CD4-positive, alpha-beta T cell treated with Interleukin-4 for 4 hours (primary cell): ENCODE measurements at places on chromosomes 6 and 20.

DNA sequence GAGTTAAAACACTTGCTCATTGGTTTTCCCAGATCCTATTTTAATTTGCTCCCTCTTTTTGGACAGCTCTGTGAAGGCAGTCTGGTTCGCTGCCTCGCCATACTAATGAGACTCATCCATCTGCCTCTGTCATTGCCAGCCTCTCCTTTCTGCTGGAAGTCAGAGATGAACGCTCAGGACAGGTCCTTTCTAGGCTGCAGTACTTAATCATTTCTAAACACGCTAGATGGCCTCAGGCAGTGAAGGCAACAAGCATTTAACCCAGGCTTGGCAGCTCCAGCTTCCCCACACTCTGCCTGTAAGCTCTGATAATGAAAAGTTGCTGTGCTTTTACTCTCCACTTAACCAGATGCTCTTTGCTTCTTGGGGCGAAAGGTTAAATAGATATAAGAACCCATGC lies 286.7 kb upstream of the POU3F2 start:
- no peak for DNase-seq

DNA sequence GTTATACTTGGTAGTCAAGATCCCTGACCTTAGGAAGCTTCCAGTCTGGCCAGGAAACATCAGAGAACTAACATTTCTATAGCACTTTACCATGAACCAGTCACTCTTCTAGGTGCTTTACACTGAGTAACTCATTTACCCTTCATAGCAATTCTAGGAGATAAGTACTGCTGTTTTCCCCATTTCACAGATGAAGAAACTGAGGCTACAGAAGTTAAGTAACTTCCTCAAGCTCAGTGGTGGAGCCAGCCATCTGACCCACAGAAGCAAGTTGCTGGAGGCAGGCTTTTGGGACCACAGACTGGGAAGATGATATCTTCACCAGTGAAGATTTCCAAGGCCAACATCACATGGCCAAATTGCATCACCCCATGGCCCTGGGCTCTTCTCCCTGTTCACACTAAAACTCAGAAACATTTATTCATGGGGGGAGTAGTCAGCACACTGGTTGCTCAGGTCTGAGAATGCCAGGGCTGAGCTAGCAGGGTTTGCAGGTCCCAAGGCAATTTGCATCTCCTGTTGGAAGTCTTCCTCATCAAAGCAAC lies 70.3 kb downstream of the UNC5CL start:
- no peak for DNase-seq

- DNase-seq: no peak
These were observed 765 bp downstream of the IRAK1BP1 start for GRCh38 chr6:78868116-78868515.

- no peak for DNase-seq
These were observed 65.4 kb downstream of the OR2J2 start for GRCh38 chr6:29236060-29236459.
